ENCODE measurements at places on chromosomes 7 and 10. TPM values are rescaled to one million over a fixed set of nuclear protein-coding genes. Genes with fewer than 3 reads are reported as not detected.

DNA sequence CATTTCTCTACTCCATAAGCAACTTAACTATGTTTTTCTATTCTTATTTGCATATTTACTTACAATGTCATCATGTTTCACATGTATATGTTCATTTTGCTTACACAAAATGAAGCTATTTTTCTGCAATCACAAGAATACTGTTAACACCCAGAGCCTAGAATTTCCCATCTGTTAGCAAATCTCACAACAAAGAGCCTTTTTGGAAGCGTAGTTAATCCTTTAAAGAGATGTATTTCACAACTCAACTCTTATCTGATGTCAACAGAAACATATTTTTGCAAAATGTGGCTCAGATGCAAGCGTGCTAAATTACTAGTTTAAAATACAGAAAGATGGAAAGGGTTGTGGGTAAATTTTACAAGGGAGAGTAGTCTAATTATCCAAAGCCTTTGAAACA is 110.6 kb upstream of the COL1A2 start:
- DNase-seq, result no peak

The INA gene
- not detected for total RNA-seq

GRCh38 chr10:98832196-98832595 is 385.5 kb upstream of the HPS1 start:
- no peak for DNase-seq

The FAM25C gene
- total RNA-seq, result not detected

DNA sequence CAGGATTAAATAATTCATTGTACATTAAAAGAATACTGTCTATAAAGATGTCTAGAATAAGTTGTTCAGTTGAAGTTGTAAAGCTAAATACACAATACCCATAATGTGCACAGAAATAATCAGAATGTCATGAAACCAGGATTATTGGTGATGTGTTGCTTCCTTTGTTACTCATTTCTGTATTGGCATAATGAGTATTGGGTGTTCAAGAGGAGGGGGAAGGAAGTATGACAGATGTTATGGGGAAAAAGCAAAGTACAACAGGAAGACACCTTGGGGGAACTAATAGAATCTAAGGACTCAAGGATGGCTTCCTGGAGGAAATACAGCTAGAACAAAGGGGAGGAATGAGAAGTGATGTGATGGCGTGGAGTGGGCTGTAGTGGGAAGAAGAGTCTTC is 15.0 kb downstream of the ANKRD1 start:
- DNase-seq, result no peak

DNA sequence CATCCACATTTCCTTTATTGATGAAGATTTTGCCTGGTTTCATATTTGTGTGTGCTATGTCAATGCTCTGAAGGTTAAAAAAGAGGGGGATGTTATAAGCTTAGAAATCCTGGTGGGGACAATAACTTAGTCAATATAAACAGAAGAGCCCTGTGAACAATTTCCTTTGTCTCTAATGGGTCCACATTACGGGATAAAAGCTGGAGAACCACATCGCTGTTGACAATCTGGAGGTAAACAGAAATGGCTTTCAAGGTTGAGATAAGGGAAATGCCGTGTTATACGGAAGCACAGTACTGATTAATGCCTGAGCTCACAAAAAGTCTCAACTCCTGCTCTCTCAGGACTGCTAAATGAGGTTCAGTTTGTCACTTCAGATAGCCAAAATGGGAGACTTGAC is 16.8 kb downstream of the ASAH2 start:
- no peak for DNase-seq

- no peak for DNase-seq
These were observed 11.5 kb upstream of the MACC1 start for GRCh38 chr7:20228654-20229053.
